ENCODE measurements at places on chromosomes 2 and 18.
A peak's percentile ranks its signal among the peaks of the same experiment; 100 is the strongest.

GRCh38 chr2:71675296-71675695, 221.9 kb downstream of the DYSF start:
- no peak for DNase-seq

DNA sequence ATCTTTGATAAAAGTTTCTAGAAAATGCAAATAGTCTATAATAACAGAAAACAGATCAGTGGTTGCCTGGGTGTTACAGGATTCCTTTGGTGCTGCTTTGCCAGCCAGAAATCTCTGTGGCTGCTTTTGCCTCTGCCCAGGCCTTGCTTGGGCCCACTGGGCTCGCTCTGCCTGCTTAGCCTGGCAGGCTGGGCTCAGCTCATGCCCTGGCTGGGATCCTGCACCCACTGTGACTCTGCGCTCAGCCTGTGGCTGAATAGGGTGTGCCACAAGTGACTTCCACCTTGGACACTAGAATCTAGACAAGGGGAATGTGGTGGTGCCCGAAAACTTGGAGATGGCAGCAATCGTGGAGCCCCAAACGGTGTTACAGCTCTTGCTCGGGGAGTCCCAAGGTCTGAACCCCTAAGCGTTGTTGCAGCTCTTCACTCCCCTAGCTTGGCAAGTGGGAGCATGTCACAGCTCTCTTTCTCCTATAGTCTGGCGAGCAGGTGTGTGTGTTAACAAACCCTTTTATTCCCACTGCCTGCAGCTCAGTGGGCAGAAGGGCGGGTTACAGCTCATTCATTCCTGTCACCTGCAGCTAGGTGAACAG, 50.9 kb downstream of the FBXO48 start:
- DNase-seq: no peak

GRCh38 chr18:3086871-3087270, 73.9 kb upstream of the LPIN2 start:
- DNase-seq: no peak

DNA sequence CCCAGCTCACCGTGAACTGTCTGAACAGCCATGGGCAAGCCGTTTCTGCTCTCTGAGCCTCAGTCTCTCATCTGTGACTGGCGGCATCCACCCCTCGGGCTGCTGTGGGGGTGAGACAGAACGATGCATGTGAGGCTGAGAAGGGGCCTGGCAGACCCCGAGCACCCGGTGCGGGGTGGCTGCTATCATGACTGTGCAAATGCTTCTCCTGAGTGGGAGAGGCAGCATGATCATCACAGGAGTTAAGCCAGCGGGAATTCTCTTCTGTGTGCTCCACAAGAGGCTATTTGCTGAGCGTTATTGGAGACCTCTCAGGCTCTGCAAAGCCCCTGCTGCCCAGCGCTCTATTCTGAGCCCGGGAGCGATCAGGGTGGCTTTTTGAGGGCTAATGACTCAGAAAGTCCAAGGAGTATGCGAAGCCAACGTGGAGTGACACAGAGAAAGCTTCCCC, 45.8 kb upstream of the ID2 start:
- DNase-seq: no peak

GRCh38 chr2:109129356-109129920, 433 bp downstream of the SH3RF3 start:
- no peak for DNase-seq

DNA sequence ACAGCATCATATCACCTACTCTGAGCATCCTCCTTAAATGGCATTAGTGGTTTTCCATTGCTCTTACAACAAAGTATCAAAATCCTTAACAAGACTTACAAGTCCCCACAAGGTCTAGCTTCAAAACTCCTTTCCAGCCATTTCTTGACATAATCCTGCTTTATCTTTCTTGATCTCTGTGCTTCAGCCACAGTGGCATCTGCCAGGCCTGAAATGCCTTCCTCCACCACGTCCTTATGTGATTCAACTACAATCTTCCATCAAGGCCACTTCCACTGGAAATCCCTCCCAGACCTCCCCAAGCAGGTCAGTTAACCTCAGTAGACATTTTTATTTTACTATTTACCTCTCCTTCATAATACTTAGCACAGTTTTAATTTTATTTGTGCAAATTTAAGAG, 83.8 kb upstream of the CCDC150 start:
- DNase-seq: no peak

DNA sequence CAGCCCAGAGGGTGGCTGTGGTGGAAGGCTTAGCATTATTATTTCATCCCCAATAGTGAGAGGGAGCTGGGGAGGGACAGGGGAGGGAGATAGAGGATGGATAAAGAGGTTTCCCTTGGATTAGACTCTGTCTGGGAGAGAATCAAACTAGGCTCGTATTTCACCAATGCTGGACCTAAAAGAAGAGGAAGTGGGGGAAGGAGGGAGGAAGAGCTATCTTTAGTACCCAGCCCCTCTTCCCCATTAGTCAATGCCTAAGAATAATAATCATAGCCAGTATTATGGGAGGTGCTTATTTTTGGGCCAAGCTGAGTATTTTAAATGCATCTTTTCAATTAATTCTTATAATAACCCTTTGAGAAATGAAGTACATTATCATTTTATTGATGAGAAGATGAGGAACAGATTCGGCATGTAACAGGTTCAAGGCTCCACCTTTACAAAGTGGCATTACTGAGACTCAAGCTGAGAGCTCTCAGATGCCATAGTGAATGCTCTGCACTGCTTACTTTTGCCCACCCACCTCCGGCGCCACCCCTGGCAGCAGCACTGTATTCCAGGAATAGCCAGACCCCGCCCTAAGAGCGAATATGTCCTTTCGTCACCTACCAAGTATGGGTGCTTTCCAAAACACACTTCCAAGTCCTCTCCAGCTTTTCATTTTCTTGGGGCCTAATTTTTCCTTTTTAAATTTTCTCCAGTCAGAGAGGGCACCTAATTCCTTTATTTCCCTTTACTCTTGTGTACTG, 21.0 kb downstream of the PAX8 start:
- no peak for DNase-seq

DNA sequence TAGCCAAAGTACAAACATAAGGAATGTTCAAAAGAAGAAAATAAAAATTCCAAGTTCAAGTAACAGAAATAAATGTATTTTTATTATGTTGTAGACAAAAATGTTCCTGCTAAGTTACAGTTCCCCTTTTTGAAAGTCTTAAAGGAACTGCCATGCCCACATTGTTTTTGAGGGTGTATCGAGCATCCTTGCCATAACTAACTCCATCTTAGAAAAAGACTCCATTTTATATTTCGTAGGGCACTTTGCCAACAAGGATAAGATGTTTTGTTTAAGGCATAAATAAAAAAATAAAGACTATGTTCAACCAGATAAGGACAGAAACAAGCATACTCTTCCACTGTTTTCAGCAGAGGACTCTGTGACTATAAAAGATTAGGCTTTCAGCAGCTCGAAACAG, 67.3 kb downstream of the TMEM237 start:
- DNase-seq: no peak

- no peak for DNase-seq
Measured at GRCh38 chr2:191151331-191151730, 537 bp upstream of the STAT4 start.

DNA sequence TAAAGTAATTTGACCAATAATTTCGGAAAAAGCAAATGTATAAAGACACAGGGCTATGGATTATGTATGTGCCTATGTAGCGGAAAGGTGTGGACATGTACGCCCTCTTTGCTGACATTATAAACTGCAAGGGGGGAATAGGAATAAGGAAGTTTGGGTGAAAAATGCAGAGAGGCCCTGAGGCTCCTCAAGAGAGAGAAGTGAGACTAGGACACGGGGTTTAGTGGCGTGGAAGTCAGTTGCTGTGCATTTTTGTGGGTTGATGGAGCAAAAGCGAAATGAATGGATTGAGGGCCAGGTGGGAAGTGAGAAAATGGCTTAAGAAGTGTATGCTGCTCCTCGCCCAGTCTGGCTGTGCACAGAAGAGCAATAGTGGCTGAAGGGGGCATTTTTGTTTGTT, 96.2 kb upstream of the B3GNT7 start:
- DNase-seq: no peak

GRCh38 chr18:39571511-39571910, 2005.9 kb upstream of the CELF4 start:
- no peak for DNase-seq

DNA sequence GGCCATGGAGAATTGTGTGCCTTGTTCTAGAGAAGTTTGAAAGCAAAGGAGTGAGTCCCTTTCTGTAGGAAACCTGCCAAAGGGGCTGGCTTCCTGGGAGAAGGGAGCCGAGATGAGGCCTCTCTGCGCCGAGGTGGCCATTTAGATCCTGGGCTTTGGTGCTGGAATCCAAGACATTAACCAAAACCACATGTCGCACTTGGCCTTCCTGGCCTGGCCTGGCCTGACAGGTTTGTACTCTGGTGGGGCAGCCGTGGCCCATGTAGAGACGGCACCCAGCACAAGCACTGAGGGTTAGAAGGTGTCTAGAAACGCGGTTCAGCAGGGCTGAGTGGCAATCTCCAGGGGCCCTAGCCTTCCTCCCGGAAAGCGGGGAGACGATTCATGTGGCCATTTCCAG, 7.1 kb downstream of the CNNM3 start:
- DNase-seq: no peak

DNA sequence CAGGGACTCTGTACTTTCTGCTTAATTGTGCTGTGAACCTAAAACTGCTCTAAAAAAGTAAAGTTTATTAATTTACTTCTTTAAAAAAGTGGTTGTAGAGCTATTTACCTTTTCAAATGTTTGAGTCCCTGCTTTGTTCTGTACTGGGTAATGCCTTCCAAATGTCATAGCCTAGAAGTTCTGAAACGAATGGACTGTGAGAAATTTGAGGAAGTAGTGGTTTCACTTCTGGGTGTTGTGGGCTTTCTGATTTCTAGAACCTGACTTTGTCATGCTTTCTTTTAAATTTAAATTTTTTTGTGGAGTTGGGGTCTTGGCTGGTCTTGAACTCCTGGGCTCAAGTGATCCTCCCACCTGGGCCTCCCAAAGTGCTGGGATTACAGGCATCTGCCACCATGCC, 44.6 kb downstream of the SMAD4 start:
- DNase-seq: no peak

DNA sequence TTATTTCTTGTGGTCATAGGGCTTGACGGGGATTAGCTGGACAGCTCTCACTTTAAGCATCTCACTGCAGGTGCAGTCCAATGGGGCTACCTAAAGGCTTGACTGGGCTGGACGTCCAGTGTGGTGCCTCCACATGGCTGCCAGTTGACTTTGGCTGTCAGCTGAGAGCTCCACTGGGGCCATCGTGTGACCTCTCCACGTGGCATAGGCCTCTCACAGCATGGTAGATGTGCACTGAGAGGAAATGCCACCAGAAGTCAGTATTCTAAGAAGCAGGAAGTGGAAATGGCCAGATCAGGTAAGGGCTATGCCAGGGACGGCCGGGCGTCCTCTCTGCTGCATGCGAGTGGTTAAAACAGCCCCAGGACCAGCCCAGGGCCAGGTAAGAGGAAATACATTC, 105.2 kb upstream of the TWIST2 start:
- DNase-seq: no peak

DNA sequence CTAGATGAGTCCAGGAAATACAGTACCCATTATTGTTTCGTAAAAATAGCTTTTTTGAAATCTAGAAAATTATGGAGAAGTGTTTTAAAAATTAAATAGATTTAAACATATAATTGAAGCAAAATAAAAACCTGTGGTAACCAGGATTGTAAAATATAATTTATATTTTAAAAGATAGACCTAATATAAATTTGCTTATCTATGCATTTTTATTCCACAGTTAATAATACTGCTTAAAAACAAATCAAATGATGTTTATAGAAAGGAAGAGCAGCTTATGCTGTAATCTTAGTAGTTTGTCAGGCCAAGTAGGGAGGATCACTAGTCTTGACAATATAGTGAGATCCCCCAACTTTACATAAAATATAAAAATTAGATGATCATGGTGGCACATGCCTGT, 388.9 kb upstream of the CNTNAP5 start:
- DNase-seq: no peak

DNA sequence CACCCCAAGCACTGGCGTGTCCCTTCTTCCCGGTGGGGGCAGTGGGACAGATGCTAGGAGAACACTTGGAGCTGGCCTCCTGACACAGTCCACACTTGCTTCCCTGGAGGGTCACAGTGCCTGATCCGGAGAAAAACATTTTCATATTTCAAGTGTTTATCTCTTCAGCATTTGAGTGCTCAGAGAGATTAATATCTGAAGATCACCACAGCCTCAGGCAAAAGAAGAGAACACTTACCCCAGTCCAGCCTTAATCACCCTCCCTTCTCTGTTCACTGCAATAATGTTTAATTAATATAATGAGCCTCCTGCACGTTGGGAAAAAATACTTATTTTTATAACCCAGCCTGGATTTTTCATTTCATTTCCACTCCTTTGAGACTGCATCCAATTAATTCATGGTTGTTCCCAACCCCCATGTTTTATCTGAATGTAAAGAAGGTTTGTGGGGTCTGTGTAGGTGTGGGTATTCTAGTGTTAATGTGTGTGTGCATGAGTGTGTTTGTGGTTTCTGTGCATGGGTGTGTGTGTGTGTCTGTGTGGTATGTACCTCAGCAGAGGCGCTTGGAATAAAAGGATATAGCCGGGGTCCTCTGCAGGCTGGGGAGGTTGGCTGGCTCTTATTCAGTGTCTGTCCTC, 72.1 kb downstream of the NRP2 start:
- DNase-seq: no peak

GRCh38 chr18:76892832-76893231, 70.5 kb downstream of the ZNF236 start:
- DNase-seq: no peak

- peak; percentile 36 for DNase-seq
Measured at GRCh38 chr2:228352048-228352447, 170.6 kb upstream of the SPHKAP start.

DNA sequence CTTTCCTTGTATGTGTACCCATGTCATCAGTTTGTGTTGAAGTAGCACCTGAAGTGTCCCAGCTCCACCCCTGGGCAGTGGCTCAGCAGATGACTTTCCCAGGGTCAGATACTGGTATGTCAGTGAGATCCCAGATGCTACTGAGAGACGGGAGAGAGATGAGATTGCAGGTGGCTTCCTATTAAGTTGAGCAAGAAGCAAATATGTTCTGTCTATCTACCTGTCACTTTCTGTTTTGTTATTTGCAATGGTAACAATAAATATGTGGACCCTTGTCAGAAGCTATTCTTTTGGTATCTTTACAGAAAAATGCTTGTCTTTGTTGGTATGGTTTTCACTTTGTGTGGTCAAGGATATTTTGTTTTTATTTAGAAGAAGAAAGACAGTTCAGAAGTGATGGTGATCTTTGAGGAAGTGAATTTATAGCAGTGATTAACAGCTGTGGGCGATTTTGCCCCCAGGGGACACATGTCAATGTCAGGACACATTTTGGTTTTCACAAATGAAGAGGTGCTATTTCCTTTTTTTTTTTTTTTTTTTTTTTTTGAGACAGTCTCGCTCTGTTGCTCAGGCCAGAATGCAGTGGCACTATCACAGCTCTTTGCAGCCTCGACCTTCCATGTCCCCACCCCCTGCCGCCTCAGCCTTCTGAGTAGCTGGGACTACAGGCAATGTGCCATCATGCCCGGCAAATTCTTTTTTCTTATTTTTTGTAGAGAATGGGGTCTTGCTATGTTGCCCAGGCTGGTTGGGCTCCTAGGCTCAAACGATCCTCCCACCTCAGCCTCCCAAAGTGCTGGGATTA, 21.4 kb downstream of the MGAT5 start:
- DNase-seq: no peak
